EH (cell line): ENCODE measurements at places on chromosomes 12 and 14.

- DNase-seq = no peak
Observed at GRCh38 chr14:99679996-99680395, 4.1 kb upstream of the CYP46A1 start.

- no peak for DNase-seq
Observed at GRCh38 chr12:123449856-123450255, 8.1 kb upstream of the SNRNP35 start.

DNA sequence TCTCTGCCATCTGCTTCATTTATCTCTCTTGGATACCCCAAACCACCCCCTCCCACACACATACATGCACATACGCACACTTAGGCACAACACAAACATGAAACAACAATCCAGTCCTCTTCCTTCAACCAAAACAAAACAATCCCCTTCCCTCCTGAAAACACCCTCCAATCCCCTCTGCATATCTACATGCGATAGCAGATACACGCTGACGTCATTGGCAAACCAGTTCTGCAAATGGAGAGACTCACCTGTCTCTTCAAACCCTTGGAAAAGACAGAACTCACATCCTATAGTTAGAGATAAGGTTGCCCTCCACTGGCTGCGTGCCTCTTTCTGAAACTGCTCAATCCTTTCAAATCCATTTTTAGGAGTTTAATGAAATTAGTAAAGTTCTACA, 37.2 kb upstream of the RMST start:
- DNase-seq = no peak

DNA sequence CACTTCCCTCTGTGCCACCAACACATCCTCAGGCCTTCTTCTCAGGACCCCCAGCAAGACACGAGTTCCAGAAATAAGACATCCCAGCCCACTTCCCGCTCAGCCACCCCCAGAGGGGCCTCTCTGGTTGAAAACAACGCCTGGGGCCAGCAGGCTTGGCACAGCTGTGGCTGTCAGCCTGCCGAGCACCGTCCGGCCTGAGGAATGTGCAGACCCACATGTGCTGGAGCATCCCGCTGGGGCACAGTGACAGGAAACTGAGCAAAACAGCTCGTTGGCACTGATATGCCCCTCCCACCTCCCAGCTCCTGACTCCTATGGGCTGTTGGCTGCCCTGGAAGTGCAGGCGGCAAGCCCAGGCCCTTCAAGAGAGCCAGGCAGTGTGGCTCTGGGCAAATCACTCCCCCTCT, 1.4 kb downstream of the SYNE3 start:
- peak; percentile 80 for DNase-seq

GRCh38 chr14:21868442-21869046, 194.9 kb upstream of the OR4E1 start:
- DNase-seq = no peak

DNA sequence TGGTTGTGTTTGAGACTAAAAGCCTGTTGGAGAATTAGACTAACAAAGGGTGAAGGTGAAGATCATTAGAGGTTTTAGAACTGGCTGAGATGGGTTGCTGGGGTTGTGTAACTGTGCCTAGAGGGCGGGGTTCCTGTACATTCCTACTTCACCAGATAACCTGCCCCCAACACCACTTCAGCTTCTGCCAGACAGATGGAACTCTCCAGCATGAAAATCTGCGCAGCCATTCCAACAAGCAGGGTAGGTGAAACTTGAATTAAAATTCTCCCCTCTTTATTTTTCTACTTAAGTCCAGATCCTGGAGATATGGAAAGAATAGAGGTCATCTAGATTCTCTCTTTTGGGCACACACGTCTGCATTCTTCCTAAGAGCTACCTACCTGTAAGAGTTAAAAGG, 6.0 kb downstream of the FOXG1 start:
- no peak for DNase-seq

DNA sequence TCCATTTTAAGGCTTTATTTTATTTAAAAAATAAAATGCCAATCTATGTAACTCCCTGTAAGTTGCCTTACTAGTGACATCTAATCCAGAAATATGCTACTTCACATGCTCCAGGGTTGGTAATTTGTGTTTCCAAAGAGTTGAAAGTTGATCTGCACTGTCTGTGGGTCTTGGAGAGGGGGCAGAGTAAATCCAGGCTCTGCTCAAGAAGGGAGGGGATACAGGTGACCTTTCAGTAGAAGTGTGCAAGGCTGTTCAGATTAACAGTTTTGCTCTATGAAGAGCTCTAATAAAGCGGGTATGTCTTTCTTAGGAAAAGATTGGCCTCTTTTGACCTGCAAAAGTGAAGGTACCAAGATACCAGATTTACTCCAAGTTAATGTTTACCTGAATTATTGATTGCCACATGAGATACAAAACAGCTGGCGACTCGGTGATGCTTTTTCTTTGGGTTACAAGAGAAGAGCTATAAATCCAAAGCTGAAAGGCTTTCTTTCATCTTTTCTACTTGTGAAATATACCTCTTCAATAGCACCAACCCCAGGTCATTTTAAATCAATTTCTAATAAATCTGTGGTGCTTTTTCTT, 75.6 kb upstream of the FLRT2 start:
- DNase-seq = no peak

GRCh38 chr12:109711596-109712461, 1.8 kb upstream of the FAM222A start:
- no peak for DNase-seq

GRCh38 chr12:117235261-117235660, 45.0 kb upstream of the FBXO21 start:
- DNase-seq = no peak

GRCh38 chr12:24360907-24361306, 411.4 kb upstream of the SOX5 start:
- DNase-seq = peak; percentile 6

- no peak for DNase-seq
Observed at GRCh38 chr14:46626876-46627275, 24.7 kb downstream of the RPL10L start.

- no peak for DNase-seq
Observed at GRCh38 chr12:122333142-122334087, 67.1 kb upstream of the VPS33A start.
